ENCODE measurements at places on chromosomes 1 and 21. TPM values are rescaled to one million over a fixed set of nuclear protein-coding genes. Genes with fewer than 3 reads are reported as not detected.

The ESPN gene
- 8.7 TPM for total RNA-seq

The NFASC gene
- 23.6 TPM for total RNA-seq

The BACE2 gene
- total RNA-seq = 14.2 TPM

The TEX38 gene
- total RNA-seq = not detected

The ATP1A4 gene
- 0.74 TPM for total RNA-seq

DNA sequence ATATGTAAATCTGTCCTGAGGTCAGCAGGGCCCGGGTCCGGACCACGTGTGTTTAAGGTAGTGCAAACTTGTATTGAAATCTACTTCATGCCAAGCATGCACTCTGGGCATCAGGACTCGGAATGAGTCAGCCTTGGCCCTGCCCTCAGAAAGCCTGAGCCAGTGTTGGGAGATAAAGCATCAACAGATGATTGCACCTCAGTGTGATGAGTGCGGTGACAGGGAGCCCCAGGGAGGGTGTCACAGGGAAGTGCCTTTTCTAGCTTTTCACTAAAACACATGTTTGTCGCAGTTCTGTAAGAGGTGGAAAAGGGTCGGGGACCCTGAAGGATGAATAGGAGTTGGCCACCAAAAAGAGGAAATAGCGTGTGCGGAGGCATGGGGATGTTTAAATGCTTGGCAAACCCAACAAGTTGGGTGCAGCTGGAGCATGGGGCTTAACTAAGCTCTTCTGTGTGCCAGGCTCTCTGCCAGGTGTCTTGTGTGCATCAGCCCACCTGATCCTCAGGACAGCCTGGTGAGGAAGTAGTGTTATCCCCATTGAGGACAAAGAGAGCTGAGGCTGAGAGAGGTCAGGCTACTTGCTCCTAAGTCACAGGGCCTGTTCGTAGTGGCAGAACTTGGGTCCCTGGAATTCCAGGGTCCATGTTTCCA lies 48.2 kb upstream of the EPB41 start:
- DNase-seq = no peak

- no peak for DNase-seq
Measured at GRCh38 chr1:22791831-22792347, 81.2 kb downstream of the EPHB2 start.

GRCh38 chr1:85947186-85947585 lies 209.4 kb downstream of the COL24A1 start:
- no peak for DNase-seq

- DNase-seq = no peak
Measured at GRCh38 chr1:56099766-56100265, 479.5 kb downstream of the PLPP3 start.

DNA sequence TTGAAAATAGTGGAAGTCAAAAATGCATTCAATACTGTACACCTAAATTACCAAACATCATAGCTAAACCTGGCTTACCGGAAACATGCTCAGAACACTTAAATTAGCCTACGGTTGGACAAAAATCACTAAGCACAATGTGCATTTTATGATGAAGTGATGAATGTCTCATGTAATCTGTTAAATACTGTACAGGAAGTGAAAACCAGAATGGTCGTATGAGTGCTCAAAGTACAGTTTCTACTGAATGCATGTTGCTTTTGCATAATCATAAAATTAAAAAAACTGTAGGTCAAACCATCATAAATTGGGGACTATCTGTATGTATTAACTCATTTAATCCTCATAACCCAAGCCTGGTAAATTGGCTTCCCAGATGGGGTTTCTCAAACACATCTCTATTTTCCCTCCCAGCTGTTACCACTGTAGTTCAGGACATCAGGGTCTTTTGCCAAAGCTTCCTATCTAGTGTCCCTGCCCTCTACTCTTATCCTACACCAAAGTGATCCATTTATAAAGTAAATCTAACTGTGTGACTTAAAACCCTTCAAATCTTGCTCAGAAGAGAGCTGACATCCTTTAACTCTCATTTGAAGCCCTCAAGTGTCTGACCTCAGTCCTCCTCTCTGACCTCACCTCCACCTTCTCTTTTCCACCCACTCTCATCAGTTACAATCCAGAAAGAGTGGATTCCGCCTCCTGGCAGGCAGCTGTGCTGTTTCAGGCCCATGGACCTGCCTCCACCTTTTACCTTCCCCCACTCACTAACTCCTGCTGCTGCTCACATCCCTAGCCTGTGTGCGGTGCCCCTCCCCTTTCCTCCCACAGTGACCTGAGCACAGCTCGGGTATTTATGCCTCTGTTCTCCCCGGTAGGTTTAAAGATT lies 356.4 kb upstream of the ST6GALNAC5 start:
- peak; percentile 23 for DNase-seq

- DNase-seq = no peak
Measured at GRCh38 chr1:245288796-245289195, 134.0 kb downstream of the KIF26B start.

- no peak for DNase-seq
Measured at GRCh38 chr1:114035304-114035700, 56.0 kb downstream of the OLFML3 start.

DNA sequence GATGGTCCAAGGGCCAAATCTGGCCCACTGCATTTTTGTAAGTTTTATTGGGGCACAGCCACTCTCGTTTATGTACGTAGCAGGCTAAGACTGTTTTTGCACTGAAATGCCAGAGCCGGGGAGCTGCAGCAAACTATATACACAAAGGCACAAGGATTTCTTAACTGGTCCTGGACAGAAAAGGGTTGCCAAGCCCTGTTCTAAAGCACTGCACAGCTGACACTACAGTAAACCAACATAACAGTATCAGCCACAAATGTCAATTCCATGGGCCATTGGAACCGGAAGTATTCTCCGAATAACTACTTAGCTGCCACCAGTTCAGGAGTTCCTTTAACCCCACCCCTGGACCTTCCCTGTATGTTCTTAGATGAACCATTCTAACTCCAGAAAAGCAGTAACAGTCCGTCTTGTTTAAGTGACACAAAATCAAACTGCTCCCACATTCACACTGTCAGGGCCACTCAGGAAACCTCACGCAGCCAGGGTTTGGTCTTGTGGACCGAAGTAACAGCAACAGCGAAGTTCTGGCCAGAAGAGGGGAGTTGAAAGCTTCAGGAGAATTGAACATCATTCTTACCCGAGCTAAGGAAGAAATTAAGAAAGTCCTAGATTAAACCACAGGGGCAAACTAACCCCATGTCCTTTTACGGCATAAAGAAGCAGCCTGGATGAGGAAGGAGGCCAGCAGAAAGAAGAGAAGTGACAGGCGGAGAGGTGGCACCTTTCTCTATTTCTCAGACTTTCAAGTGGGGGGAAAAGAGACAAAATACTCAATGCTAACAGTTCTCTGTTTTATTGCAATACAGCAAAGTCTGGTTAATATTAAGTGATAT lies 49.2 kb downstream of the COQ8A start:
- DNase-seq = peak; percentile 12

GRCh38 chr1:77350012-77350770 lies 68.4 kb downstream of the AK5 start:
- no peak for DNase-seq

DNA sequence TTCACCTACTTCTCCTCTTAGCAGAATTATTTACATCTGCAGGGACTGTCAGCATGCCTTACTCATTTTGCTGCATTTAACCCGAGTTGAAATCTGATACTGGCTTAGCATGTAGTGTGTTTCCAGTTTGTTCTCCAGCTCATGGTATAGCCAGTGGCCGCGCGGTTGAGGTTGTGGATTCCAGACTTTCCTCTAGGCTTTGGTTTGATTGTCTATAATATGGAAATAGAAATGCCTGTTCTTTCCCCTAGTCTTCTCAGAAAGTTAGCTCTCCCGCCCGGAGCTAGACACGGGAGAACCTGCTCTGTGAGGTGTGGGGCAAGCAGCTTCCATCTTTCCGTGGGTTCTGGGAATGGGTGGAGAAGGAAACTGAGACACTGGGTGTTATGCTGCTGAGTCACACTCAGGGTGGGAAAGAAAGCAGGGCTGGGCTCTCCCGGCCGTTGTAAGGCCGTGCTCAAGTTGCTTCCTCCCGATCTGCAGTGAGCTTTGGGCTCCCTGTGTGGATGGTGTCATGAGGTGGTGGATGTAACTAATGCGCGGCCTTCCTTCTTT lies 206.8 kb upstream of the TMEM51 start:
- DNase-seq = no peak

DNA sequence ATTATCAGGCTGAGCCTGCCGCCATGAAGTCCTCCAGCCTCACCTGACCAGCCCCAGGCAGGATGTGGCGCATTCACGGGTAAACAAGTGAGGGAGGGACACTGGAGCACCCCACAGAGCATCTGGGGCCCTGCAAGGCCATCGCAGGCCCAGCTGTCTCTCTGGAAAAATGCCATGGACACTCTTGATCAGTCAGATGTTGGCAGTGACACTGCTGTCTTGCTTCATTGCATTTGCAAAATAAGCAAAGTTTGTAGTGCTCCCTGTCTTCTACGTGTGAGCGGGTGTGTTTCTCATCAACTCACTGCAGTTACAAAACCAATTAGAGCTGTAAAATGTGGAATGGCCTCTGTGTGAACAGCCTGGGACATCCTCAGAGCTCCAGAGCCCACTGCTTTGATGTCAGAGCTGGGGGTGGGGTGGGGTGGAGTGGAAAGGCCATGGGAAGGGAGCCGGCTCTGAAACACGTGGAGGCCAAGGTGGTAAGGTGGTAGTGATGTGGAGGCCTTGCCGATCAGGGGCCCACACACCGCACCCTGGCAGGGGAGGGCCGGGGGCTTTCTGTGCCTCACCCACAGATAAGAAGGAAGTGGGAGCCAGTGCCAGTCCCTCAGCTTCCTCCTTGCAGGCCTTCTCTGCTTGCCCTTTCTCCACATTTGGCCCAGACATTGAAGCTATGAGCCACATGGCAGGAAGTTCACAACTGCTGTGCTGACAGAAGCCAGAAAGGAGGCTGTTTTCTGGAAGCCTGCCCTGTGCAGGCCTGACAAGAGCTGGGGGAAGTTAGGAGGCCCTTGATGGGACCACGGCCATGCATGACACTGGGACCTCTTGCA lies 254.9 kb downstream of the RHOU start:
- DNase-seq = no peak

DNA sequence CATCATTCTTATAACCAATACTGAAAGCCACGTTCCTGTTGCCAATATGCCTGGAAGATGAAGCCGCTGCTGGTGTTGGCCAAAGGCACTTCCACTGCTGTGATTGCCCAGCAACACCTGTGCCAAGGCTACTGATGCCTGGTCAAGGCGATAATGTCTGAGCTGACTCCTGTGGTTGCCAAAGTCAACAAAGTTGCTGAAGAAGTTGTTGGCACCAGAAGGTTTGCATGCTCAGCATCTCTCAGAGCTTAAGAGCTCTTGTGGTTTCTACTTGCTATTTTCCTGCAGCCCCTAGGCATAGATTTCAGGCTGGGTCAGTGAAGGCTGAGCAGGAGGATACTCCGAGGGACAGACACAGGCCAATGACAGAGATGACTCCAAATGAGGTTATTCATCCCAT lies 63.4 kb upstream of the RAB3GAP2 start:
- no peak for DNase-seq

DNA sequence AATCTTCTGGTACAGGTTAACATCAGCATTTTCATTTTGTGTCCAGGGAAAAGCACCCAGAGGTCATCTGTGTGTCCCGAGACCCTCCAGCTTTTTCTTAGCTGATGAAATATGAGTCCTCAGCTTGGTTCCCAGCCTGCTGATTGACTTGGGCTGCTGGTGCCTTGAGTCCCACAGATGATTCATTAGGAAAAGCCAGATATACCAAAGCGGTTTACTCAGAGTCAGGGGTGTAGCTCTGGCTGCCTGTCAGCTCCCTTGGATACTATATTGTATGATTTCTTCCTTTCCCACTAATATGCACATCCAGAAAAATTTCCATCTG lies 43.7 kb upstream of the MAB21L3 start:
- DNase-seq = no peak

DNA sequence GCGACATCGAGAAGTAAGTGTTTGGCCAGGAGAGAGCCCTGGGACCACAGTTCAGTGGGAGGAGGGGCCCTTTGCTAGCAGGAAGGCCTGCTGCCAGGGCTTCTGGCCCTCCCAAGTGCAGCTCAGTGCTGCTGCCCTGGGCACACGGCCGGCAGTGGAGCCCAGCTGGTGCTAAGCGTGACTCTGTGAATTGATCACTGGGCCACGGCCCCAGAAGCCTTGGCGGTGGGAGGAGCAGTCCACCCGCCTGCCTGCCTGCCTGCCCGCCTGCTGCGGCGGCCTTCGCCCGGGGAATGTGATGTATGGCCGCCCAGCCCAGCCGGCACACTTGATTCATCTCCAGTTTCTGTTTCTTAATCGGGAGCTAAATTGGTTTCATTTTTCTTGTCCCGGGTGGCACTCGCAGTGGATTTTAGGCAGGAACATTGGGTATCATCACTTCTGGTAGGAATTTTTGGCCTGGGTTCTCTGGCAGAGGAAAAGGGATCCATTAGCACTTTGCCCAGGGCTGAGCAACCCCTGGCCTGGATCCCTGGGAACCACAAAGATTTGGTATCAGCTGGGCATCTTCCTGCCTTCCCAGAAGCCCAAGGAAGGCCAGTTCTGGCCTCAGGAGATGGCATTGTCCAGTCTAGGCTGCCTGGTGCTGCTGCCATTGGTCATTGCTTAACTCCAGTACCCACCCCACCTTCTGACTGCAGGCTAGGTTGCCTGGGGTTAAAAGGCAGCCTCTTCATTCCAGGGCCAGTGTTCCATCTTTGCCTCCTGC lies 28.6 kb downstream of the TMEM53 start:
- DNase-seq = no peak

DNA sequence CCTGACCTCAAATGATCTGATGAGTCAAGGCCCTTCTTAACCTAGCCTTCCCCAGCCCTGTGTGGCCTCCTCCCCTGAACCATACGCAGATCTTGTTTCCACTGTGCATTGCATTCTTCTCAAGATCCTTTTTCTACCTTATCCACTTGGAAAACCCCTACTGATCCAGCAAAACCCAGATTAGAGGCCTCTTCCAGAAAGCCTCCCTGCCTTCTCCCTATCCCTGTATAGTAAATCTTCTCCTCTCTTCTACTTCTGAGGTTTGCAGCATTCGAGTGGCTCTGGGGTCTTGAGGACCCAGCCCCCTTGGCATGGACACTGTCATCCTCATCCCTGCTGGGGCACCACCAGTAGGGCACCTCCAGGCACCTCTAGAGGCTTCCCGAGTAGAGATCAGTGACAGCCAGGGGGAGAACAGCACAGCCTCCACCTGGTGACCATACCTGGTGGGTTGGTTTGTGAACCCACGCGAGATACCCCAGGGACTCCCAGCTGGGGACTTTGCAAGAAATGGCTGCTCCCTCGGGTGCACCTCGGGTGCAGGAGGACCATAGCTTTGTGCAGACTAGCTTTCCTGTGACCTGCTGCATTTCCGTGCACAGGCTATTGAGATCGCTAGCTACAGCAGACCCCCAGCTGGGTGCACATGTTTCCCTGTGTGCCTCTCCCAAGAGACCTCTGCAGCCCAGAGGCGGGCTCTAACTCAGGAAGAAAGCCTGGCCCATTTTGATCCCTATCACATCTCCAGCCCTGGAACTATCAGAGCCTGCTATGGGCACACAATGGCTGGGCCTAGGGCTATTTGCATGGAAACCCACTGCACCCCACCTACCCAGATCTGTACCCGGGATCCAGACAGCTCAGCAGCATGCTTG lies 34.2 kb downstream of the MATN1 start:
- DNase-seq = peak; percentile 20

- no peak for DNase-seq
Measured at GRCh38 chr21:38267991-38268863, 11.4 kb downstream of the KCNJ15 start.

- peak; percentile 33 for DNase-seq
Measured at GRCh38 chr21:41972511-41973205, 18.8 kb upstream of the C2CD2 start.
